ENCODE measurements at places on chromosomes 2 and 18.

- no peak for DNase-seq
These were observed 130.0 kb upstream of the PXDN start for GRCh38 chr2:1874101-1874865.

GRCh38 chr18:24246143-24246542, 107.3 kb downstream of the CABYR start:
- no peak for DNase-seq

DNA sequence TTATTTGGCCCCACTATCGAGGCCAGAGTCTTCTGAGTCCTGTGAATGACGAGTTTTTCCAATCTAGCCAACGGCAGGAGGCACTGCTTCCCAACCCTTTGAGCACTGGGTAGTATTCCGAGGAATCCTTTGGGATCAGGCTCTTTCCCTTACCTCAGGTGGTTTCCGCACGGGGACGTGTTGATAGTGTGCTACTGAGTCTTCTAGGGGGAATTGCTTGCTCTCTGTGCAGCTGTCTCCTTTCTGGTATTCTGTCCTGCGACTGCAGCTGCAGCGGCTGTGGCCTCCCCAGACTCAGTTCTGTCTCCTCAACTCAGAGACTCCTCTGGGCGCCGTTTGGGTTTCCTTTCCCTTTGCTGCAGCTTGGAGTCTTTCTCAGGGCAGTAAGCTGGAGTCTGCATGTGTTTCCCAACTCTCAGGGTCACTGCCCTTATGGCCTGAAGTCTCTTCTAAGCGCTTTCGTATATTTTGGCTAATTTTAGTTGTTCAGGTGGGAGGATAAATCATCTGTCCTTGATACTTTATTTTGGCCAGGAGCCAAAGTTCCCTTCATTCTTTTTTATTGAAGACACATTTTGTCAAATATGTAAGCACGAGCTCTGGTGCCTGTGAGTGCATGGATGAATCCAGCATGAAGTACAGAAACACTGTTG, 118.4 kb downstream of the MAP4K4 start:
- no peak for DNase-seq

GRCh38 chr2:114727012-114727411, 284.6 kb downstream of the DPP10 start:
- no peak for DNase-seq

- DNase-seq = no peak
These were observed 31.3 kb downstream of the DGKD start for GRCh38 chr2:233385489-233386044.
